ENCODE measurements at places on chromosomes 11 and 22. TPM values are rescaled to one million over a fixed set of nuclear protein-coding genes. Genes with fewer than 3 reads are reported as not detected.

GRCh38 chr11:133024301-133024700, 508.0 kb downstream of the OPCML start:
- H3K27me3 ChIP-seq = no peaks in the 10 kb centered on the region
- H3K4me3 ChIP-seq = no peak overlapping the region
- DNase-seq = no peak
- no peaks in the 10 kb centered on the region for H3K4me1 ChIP-seq
- no peaks in the 10 kb centered on the region for H3K36me3 ChIP-seq
- H3K27ac ChIP-seq = no peak overlapping the region

DNA sequence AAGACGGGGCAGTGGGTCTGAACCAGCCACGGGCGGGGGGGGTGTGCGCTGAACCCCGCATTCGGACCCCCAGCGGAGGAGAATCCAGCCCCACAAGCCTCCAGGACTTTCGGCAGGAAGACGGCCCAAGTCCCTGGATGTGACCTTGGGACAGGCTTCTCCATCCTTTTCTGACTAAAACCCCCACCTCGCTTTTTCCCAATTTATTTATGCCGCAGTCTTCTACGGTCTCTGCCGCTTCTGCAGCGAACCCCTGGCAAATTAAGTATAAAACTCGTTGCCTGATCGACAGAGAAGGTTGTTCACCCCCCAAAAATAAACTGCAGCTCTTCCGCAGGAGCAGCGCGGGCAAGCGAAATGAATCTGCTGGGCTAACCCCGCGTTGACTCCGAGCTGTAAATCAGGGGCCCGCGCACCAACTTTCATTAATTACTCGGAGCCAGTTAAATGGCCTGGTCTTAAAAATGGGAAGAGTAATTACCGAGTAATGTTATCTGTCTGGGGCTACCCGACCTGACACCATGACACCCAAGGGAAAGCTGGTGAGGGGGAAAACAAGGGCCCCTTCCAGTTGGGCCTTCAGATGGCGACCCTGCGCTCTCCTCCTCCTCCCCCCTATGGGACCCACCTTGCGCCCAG, 6.6 kb downstream of the WT1 start:
- no peak overlapping the region for H3K4me3 ChIP-seq
- peaks cover 79% of the 10 kb centered on the region for H3K27me3 ChIP-seq
- H3K4me1 ChIP-seq = peaks cover 8% of the 10 kb centered on the region
- H3K36me3 ChIP-seq = no peaks in the 10 kb centered on the region
- no peak overlapping the region for H3K27ac ChIP-seq
- no peak for DNase-seq

DNA sequence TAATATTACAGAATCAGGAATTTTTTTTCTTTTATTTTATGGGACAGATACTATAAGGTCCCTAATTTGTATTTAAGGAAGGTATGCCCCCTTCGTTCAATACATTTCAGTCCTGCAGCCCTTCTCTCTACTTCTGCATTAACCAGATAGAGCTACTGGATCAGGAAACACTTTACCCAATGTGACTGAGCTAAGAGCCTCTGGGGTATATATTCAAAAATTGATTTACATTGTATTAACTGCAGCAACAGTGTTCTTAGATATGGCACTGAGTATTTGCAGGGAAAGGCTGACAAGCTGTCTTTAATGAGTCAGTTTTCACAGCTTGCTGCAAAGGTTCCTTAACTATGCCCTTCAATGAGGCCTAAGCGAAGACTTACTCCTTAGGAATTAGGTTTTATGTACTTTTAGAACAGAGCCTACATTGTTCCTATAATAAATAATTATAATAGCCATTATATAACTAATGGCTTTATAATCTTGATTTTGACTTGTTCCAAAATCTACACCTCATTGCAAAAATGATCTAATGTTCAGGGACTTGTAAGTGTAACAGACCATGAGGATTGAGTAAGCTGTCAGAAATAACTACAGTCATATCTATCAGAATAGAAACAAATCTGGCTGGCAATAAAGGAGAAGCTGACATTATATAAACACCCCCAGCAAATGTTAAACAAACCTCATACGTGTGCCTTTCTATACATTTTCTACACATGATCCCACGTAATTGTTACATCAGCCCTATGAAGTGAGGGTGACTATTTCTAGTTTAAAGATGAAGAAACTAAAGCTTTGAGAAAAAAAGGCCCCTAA, 55.0 kb downstream of the DDI1 start:
- no peaks in the 10 kb centered on the region for H3K36me3 ChIP-seq
- no peaks in the 10 kb centered on the region for H3K27me3 ChIP-seq
- no peak for DNase-seq

DNA sequence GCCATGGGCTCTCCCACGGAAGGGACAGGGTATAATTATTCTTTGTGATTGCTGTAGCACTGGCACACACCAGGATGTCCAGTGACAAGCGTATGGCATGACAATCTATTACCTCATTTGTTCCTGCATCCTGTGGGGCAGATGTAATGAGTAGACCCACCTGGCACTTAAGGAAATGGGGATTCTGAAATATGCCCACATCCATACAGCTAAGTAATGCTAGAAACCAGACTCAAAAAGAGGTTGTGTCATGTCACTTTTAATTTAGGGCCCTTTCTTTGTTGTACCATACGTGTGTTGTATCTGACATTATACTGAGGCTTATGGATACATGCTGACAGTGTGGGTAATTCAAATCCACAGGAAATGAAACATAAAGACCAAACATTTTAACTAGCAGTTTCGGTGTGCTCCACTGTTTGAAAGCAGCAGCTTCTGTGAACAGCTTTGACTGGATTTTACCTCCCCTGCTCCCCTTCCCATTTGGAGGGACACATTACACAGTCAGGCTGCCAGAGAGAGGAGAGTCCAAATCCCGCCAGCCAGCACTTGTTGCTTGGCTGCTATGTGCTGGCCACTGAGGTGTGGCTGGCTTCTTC, 21.2 kb downstream of the GRAMD1B start:
- no peak for DNase-seq
- H3K4me3 ChIP-seq = peak overlapping the region; percentile 36

The FAM111B gene
- 69.0 TPM for total RNA-seq

The VEGFB gene
- total RNA-seq = 81.5 TPM

GRCh38 chr11:72041364-72042063, 38.8 kb downstream of the NUMA1 start:
- H3K4me1 ChIP-seq = peaks cover 6% of the 10 kb centered on the region
- H3K36me3 ChIP-seq = peaks cover 24% of the 10 kb centered on the region
- H3K27me3 ChIP-seq = no peaks in the 10 kb centered on the region
- no peak overlapping the region for H3K4me3 ChIP-seq
- peak; percentile 40 for DNase-seq
- H3K27ac ChIP-seq = no peak overlapping the region

The CARD18 gene
- not detected for total RNA-seq

DNA sequence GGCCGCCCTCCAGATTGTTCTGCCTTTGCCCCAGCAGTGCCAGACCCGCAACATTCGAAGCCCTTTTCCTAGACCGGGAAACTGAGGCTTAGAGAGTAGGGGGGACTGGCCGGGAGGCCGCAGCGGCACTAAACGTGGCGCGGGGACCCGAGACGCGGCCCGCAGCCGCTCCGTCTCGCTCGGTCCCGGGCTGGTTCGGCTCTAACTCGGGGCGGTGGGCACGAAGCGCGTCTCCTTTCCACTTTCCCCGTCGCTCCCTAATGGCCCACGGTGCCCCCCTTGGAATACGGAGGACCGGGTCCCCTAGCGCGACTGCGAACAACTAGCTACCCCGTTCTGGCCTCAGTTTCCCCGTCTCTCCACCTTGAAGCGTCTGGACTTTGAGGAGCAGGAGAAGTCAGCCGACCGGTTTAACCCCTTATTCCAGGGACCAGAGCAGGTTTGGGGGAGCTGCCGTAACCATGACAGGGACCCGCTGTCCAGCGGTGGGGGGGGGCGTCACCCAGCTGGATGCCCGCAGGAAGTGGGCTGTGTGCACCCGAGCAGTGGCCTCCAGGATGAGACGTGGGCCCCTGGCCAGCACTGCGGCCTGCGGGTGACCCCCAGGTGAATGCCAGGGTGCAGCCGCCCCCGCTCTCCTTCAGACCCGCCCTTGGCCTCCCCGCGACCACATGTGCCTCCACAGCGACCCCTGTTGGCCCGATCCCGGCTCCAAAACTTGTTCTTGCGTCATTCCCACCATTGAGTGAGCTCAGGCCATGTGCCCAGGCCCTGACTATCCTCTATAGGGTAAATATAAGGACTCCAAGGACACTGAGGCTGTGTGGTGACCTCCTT, 1.1 kb downstream of the CDC42EP1 start:
- H3K36me3 ChIP-seq = no peaks in the 10 kb centered on the region
- H3K4me1 ChIP-seq = peaks cover 31% of the 10 kb centered on the region
- H3K27ac ChIP-seq = no peak overlapping the region
- peak overlapping the region; percentile 5 for H3K4me3 ChIP-seq

- H3K27ac ChIP-seq = peak overlapping the region; percentile 84
- H3K36me3 ChIP-seq = peaks cover 7% of the 10 kb centered on the region
- peaks cover 7% of the 10 kb centered on the region for H3K27me3 ChIP-seq
- no peak for DNase-seq
These were observed 1.8 kb upstream of the CDPF1 start for GRCh38 chr22:46251816-46252380.

The CHADL gene
- total RNA-seq = 0.37 TPM

The C11orf16 gene
- total RNA-seq = not detected

DNA sequence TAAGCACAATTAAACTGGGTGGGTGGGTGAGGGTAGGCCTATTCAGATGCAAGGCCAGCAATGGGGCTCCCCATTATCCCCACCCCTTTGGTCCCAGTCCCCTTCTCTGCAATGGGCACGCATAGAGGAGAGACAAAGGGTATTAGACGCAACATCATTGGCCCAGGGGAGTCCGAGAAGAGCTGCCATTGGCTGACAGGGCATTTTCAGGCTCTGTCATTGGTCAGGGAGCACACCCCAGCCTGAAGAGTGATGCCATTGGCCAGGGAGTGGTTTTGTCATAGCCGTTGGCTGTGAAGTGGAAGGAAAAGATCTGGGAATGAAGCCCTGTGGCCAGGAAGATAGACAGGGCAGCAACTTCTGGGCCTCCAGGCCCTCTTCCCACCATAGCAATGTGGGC, 2.8 kb upstream of the TRIM3 start:
- H3K27me3 ChIP-seq = peaks cover 9% of the 10 kb centered on the region
- no peak for DNase-seq
- H3K36me3 ChIP-seq = peaks cover 31% of the 10 kb centered on the region
- H3K4me1 ChIP-seq = peaks cover 43% of the 10 kb centered on the region

GRCh38 chr11:71999362-71999761, 653 bp downstream of the IL18BP start:
- no peak for DNase-seq
- H3K27ac ChIP-seq = peak overlapping the region; percentile 97
- H3K4me3 ChIP-seq = peak overlapping the region; percentile 82
- no peaks in the 10 kb centered on the region for H3K27me3 ChIP-seq

The MRGPRX4 gene
- not detected for total RNA-seq

- DNase-seq = no peak
- no peaks in the 10 kb centered on the region for H3K36me3 ChIP-seq
- no peak overlapping the region for H3K27ac ChIP-seq
- H3K4me3 ChIP-seq = no peak overlapping the region
- H3K4me1 ChIP-seq = no peaks in the 10 kb centered on the region
- H3K27me3 ChIP-seq = peaks cover 8% of the 10 kb centered on the region
These were observed 68.8 kb downstream of the SNX19 start for GRCh38 chr11:130847517-130847916.

GRCh38 chr22:45336971-45337431, 27.3 kb downstream of the FAM118A start:
- H3K36me3 ChIP-seq = peaks cover 64% of the 10 kb centered on the region
- H3K4me3 ChIP-seq = no peak overlapping the region
- H3K27me3 ChIP-seq = no peaks in the 10 kb centered on the region
- DNase-seq = no peak
- H3K4me1 ChIP-seq = peaks cover 46% of the 10 kb centered on the region

GRCh38 chr22:26437694-26438392, 8.8 kb downstream of the ASPHD2 start:
- no peak overlapping the region for H3K4me3 ChIP-seq
- no peaks in the 10 kb centered on the region for H3K27me3 ChIP-seq
- DNase-seq = no peak
- H3K27ac ChIP-seq = no peak overlapping the region

- H3K4me1 ChIP-seq = no peaks in the 10 kb centered on the region
- H3K4me3 ChIP-seq = no peak overlapping the region
- no peak overlapping the region for H3K27ac ChIP-seq
- H3K36me3 ChIP-seq = peaks cover 26% of the 10 kb centered on the region
These were observed 32.2 kb downstream of the CPT1A start for GRCh38 chr11:68809506-68809905.

The SPTBN2 gene
- total RNA-seq = not detected

The OR6Q1 gene
- total RNA-seq = not detected

The ANO1 gene
- total RNA-seq = not detected

DNA sequence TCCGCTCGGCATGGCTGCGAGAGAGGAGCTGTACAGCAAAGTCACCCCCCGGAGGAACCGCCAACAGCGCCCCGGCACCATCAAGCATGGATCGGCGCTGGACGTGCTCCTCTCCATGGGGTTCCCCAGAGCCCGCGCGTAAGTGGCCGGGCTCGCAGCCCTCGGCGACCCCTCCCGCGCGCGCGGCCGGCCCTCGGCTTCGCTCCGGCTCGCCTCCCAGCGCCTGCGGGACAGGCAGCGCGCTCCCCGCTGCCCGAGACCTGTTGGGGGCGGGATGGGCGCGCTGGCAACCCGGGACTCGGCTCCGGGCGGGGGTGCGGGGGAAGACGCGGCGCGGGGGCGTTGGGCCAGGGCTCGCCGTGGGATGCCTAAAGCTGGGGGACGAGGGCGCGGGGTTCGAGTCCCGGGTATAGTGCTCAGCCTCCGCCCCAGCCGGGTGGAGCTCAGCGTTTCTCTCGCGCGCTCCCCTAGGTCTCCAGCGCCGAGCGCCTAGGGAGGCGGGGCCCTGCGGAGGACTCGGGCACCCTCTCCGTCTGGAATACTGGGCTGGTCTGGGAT, 630 bp downstream of the UBASH3B start:
- peak overlapping the region; percentile 98 for H3K4me3 ChIP-seq
- peaks cover 9% of the 10 kb centered on the region for H3K27me3 ChIP-seq
- peak; percentile 60 for DNase-seq
- peak overlapping the region; percentile 92 for H3K27ac ChIP-seq
- H3K36me3 ChIP-seq = peaks cover 29% of the 10 kb centered on the region
- peaks cover 55% of the 10 kb centered on the region for H3K4me1 ChIP-seq

GRCh38 chr11:636511-637332, at the start of gene DRD4:
TSS of gene DRD4 (plus strand) at chr11:637269. CDS start at chr11:637305, 36 bp downstream.
- peaks cover 16% of the 10 kb centered on the region for H3K4me1 ChIP-seq
- peaks cover 32% of the 10 kb centered on the region for H3K27me3 ChIP-seq
- H3K27ac ChIP-seq = no peak within 1 kb of the TSS
- peaks cover 4% of the 10 kb centered on the region for H3K36me3 ChIP-seq
- DNase-seq = no peak

- H3K27ac ChIP-seq = no peak overlapping the region
- peaks cover 7% of the 10 kb centered on the region for H3K4me1 ChIP-seq
- H3K27me3 ChIP-seq = peaks cover 10% of the 10 kb centered on the region
- no peak overlapping the region for H3K4me3 ChIP-seq
- H3K36me3 ChIP-seq = no peaks in the 10 kb centered on the region
These were observed 4.4 kb downstream of the BIK start for GRCh38 chr22:43114958-43115357.

GRCh38 chr11:19121646-19122045, 4.7 kb downstream of the ZDHHC13 start:
- peaks cover 38% of the 10 kb centered on the region for H3K4me1 ChIP-seq
- H3K4me3 ChIP-seq = no peak overlapping the region
- no peak overlapping the region for H3K27ac ChIP-seq
- peaks cover 55% of the 10 kb centered on the region for H3K36me3 ChIP-seq
- H3K27me3 ChIP-seq = no peaks in the 10 kb centered on the region

GRCh38 chr11:2306877-2307500, 5.2 kb downstream of the TSPAN32 start:
- H3K27me3 ChIP-seq = no peaks in the 10 kb centered on the region
- DNase-seq = no peak
- H3K4me1 ChIP-seq = peaks cover 44% of the 10 kb centered on the region
- H3K4me3 ChIP-seq = no peak overlapping the region
- no peak overlapping the region for H3K27ac ChIP-seq
